ENCODE measurements at places on chromosomes 7 and 10.

DNA sequence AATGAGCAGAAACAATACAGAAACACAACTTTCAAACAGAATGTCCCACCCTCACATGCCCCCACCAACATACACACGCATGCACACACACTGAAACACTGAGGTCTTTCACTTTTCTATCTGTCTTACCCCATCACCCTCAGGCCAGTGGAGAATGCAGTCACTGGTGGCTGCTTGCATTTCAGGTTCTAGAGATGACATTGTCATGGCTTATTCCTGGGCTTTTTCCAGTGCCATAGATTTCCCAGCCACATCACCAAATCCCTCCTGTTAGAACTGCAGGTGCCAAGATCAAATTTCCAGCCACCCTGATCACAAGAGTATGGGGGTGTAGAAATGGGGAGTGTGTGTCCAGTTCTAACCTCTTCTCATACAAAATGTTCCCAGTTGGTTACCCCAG lies 68.4 kb downstream of the CACNA2D1 start:
- DNase-seq = no peak

DNA sequence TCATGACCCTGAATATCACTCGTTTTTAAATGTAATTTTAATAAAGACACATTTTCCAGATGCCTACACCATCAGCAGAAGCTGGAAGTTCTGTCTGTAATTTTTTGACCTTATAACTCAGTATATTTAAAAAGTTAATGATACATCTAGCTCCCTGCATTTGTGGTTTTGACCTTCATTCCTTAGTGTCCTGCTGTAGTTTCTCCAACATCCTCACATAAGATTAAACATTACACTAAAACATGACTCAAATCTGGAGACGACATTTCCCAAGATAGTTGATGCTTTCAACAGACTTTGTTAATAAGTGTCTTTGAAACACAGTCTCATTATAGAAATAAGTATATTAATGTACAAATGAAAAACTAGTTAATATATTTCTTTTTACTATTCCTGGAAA lies 363.1 kb downstream of the POM121L12 start:
- no peak for DNase-seq

- DNase-seq = no peak
Observed at GRCh38 chr7:7756577-7756976, 38.2 kb upstream of the RPA3 start.

DNA sequence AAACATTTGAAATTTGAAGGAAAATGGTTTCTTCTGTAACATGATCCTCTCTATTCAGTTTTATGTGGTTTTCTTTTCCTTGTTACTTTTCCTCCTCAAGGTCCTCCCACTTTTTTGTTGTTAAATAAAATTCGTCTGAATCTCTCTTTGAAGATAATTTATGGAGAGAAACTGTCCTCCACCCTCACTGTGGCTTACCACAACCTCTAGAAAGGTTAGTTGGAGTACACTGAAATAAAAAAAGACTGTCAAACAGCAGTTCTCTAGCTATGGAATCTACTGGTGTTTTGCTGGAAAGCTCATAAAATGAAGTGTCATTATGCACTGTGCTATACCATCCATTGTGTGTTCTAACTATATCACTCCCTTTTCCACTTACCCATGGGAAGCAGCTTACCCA lies 189.4 kb downstream of the HDAC9 start:
- no peak for DNase-seq

DNA sequence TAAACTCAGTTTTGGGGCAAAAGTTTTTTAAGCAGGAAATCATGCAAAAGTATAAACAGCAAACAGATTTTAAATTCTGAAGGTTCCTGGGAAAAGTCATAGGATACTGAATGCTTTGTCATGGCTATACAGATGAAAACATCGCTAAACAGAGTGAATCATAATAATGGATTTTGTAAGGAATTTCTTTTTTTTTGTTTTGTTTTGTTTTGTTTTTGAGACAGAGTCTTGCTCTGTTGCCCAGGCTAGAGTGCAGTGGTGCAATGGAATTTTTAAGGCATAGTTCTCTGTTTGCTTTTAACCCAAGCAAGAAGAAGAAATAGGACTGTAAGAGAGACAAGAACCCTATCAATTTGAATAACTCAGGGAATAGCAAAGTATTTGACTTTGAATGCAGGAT lies 285.3 kb downstream of the NRG3 start:
- DNase-seq = no peak

GRCh38 chr10:109934958-109935793 lies 11.9 kb upstream of the XPNPEP1 start:
- no peak for DNase-seq

DNA sequence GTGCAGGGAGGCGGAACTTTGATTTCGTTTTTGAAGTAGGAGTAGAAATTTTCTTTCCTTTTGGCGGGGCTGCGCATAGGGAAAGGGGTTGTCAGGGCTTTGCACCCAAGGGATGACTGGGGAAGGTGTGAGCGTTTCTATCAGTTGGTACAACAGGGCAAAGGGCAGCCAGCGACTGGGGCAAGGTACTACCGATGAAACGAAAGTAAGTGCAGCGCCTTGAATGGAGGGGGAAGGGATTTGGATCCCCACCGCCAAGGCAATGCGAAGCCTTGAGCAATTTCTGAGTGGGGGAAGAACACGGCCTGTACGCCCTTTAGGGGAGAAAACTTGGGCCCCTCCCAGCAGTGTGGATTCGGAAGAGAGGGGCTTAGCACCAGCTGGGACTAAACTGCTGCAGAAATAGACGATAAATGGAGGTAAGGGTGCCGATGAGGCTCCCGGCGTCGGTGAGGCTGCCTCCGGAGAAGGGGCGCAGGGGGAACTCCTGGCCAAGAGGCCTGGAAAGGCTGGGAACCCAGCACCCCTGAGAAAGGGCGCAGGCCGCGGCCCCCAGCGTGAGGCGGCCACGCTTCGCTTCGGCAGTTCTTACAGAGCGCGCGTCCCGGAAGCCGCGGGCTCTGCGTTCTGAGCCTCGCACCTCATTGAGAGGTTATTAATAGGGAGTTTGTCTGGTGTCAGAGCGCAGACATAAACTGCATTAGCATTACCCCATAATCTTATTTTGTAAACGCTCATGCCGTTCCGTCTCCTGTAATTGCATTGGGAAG lies 10.0 kb upstream of the TLX1 start:
- DNase-seq = peak; percentile 56

- DNase-seq = no peak
Observed at GRCh38 chr7:27581119-27581518, 81.6 kb downstream of the HIBADH start.

DNA sequence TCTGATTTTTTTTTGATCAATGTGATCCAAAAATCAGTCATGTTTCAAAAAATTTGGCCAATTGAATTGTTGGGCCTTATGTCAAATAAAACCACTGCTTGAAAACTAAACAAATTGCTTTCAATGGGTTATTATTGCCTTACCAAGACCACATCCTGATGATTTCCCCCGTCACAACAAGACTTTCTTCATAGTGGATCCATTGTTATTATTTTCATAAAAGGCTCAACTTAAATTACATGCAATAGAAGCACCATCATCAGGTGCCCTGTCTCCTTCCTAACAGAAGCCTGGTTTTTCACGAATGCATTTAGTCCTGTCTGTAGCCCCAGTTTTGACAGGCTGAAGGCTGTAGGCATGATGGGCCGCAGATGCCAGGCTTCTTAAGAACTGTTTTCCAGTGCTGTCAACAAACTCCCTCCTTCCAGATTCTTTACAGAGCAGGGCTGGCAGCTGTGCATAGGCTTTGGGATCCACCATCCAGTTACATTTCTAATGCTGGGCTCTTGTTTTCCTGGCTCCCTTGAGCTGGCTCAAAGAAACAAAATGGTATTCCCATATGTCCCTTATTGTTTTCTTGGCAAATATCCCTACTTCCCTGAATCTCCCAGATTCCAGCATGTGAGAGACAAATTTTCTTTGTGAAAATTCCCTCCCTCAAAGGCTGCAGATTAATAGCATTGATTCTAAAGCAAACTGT lies 302.0 kb downstream of the TWIST1 start:
- DNase-seq = no peak

DNA sequence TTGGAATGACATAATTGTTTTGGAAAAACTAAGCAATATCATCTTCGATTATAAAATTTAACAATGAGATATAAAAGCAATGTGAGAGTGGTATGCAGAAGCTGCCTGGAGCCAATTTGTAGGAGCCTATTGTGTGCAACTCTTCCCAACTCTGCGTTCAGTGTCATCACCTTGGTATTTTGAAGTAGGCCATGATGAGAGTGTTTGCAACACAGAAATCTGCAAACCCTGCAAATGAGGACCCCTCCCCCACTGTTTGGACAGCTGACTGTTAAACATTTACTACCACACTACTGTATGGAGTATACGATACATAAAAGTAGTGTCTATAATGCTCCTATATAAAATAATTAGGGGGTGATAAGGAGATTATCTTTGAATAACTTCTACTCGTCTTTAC lies 531.3 kb downstream of the ATRNL1 start:
- no peak for DNase-seq

DNA sequence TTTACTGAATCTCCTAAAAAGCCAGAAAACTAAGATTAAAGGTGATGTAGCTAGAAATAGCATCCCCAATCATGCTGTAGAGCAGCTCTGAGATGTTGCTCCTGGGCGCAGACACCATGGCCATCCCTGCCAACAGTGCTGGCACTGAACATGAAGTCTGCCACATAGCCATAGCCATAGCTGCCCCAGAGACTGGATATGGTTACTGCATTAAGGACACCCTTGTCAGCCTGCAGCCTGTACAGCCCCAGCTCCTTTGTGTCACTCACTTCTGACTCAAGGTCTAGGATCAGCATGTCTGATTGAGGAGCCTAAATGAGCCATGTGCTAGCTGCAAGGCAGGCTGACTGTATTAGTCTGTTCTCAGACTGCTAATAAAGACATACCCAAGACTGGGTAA lies 284.6 kb downstream of the RPS24 start:
- no peak for DNase-seq

- no peak for DNase-seq
Observed at GRCh38 chr7:12909483-12909882, 222.1 kb downstream of the ARL4A start.

GRCh38 chr7:116062666-116063065 lies 32.1 kb upstream of the TFEC start:
- no peak for DNase-seq

Data from posterior cingulate gyrus (tissue), 11 donors.